ENCODE measurements at places on chromosomes 13 and 19.

- DNase-seq, result no peak
These were observed 5.3 kb upstream of the KPTN start for GRCh38 chr19:47489072-47489914.

- DNase-seq, result no peak
These were observed 1152.2 kb upstream of the SPRY2 start for GRCh38 chr13:81493144-81493543.

GRCh38 chr19:45638930-45639729, at the start of gene EML2:
EML2 (minus strand) TSS chr19:45639397; CDS start chr19:45639376, 21 bp downstream.
- no peak for DNase-seq

DNA sequence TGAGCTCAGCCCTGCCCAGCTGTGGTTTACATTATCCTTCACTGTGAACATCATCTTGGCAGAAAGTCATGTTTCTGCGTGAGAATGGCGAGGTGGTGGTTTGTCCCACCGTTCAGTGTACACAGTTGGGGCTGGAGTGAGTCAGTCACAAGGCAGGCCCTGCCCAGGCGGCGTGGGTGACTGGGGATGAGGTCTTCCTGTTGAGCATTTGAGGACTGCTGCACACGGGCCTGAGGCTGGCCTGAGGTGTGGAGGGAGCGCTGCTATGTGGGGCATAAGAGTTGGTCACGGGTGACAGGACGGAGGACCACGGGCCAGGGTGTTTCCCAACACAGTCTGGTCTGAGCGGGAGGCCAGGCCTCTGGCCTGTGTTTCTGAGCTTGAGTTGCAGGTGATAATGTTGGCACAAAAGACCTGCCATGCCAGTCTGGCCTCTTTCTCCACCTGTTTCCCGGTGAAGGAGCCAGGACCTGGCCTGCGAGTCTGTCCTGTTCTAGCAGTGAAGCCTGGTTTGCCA, 13.4 kb upstream of the C19orf33 start:
- DNase-seq, result no peak

DNA sequence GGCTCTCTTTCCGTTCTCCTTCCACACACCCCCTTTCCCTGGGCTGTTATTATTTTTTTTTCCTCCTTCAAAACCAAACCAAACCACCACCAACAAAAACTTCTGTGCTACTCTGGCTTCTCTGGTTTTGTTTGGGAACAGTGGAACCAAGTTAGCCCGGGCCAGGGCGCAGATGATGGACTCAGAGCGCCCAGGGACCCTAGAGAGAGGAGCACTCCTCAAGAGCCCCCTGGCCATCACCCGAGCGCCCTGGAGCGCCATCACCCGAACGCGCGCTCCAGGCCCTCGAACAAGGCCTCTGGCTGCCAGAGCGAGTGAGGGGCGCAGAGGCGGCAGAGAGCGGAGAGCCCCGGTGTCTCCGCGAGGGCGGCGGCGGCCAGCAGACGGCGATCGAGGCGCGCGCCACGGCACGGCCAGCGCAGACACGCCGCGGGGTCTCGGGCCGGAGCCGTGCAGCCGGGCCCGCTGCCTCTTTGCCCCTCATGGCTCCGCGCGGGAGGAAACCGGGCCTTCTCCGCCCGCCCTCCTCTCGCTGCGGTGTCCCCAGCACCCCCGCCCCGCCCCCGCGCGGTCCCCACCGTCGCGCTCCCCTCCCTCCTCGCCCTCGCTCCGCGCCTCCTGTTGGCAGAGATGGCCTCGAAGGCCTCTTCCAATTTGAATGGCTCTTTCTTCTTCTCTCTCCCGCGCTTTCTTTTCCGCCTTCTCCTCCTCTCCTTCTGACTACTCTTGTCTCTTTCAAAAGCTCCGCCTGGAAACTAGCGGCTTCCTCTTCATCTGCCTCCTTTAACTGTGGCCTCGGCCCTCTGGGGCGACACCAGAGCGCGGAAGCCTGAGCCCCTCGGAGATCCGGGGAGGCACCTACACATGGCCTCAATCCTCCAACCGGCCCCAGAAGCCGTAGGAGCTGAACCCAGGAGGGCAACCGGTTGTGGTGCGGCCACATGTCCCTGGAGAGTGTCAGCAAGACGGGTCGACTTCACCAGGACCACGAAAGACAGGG, 4.1 kb upstream of the SOX1 start:
- no peak for DNase-seq
